ENCODE measurements at places on chromosomes 12 and 14. TPM values are rescaled to one million over a fixed set of nuclear protein-coding genes. Genes with fewer than 3 reads are reported as not detected.

LRRC43 gene
- total RNA-seq, result 1.2 TPM

SMOC1 gene
- not detected for total RNA-seq

FZD10 gene
- not detected for total RNA-seq

EPYC gene
- total RNA-seq, result not detected

GPR162 gene
- 4.3 TPM for total RNA-seq
